ENCODE measurements at places on chromosomes 6 and 20.

DNA sequence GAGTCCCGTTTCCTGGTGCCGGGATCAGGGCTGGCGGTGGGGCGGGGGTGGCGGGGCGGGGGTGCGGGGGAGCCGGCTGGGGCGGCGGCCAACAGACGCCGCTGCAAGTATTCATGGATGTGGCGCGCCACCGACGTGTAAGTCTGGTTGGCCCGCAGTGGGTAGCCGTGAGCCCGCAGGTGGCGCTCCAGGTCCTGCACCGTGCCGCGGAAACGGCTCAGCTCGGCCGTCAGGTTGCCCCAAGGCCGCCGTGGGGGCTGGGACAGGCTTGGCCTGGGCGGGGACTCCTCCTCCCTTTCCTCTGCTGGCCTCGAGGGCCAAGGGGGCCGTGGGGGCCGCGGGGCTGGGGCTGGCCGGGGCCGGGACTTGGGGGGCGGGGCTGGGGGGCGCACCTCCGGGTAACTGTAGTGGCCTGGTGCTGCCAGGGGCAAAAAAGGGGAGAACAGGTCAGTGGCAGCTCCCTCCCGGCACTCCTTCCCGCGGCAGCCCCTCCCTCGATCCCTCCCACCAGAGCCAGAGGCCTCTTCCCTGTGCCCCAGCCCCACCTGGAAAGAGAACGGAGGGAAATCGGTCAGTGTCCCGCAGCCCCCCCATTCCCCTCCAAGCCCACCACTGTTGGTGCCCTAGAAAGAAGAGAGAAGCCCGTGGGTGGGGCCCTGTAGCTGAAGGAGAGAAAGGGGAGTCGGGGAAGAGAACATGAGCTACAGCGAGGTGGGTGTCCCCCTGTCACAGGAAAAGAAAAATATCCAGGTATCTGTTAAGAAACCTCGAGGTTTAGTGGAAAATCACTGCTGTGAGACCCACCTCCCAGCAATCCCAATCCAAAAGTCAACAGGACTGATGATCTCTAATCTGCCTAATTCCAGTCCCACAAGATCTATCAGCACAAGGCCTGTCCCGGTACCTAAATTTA lies 21.3 kb downstream of the TNXB start:
- DNase-seq, result no peak

GRCh38 chr6:17808609-17809008 lies 101.9 kb upstream of the NUP153 start:
- no peak for DNase-seq

- DNase-seq, result no peak
Measured at GRCh38 chr6:118377711-118378414, 170.2 kb upstream of the PLN start.

GRCh38 chr6:101776919-101777350 lies 383.4 kb downstream of the GRIK2 start:
- DNase-seq, result no peak

GRCh38 chr20:33733654-33734576 lies 2.1 kb downstream of the ZNF341 start:
- DNase-seq, result no peak

GRCh38 chr6:137754366-137754765 lies 112.7 kb upstream of the TNFAIP3 start:
- DNase-seq, result no peak

DNA sequence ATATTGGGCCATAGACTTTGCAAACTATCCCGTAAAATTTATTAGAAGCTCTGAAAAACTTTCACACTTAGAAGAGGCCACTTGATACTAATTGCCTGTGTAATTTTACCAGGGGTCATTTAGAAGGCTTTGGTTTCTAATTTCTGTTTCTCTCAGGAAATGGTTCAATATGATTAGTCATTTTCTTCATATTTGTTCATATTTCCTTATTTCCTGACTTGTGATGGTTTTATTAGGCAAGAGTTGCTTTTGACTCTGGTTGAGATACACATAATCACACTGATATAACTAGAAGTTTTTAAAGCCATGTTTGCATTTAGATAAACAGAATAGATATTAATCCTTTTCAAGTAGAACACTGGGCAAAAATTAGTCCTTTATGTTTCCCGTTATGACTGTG lies 11.8 kb upstream of the HBS1L start:
- DNase-seq, result no peak

DNA sequence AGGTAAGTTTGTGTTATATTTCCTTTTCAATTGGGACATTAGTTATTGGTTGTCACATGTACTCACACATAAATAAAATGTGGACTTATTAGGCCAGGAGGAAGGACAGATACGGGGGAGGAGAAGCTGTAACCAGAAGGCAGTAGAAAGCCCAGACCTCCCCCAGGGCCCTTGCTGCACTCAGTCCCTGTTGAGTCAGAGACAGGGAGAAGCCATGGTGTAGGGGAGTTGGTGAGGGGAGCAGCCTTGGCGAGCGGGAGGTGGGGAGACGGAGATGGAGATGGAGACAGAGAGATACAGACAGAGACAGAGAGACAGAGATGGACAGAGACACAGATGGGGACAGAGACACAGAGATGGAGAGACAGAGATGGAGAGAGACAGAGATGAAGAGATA lies 263.2 kb downstream of the DLL1 start:
- no peak for DNase-seq

DNA sequence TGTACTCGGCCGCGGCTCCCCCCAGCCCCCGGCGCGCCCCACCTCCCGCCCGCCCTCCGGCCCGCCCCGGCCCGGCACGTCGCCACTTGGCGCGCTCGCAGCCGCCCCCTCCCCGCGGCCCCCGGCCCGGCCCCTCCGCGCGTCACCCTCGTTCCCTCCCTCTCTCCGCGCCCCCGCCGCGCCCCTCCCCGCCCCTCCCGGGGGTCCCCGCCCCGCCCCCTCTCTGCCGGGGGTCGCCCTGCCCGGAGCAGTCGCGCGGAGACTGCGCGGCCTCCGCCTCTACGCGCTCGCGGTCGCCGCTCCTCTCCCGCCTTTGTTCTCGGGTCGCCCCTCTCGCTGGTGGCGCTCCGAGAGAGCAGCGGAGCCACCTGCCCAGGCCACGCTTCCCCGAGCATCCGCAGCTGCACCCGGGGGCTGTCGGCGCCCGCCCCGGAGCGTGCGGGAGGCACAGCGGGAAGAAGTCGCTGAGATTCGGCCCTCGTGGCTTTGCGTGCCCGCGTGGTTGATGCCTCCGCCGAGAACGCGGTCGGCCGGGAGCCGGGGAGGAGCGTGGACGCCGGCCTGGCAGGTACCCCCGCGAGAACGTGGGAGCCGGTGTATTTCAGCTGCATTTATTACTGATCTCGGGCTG lies at the start of gene PHF10:
Gene PHF10 (minus strand): TSS at position 7 of the 631 bp plus-strand sequence. CDS start 569 bp downstream, outside the sequence.
- DNase-seq, result peak; percentile 56

DNA sequence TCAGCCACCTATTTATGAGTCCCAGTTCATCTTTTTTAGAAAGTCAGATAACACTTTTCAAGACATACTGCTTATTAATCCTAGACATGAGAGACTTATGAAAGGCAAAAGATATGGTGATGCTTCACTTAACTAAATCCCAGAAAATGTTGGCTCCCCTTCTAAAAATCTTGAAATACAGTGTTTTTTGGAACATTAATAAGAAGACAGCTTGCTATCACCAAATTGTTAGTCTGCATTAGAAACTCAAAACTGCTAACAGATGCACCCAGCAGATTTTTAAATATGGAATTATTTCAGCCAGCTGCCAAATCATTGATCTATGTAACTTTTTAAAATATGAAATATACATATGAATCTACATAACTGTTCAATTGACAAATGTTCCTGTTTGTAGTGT lies 108.6 kb upstream of the TIAM2 start:
- DNase-seq, result no peak

GRCh38 chr6:148791372-148791771 lies 44.5 kb downstream of the UST start:
- DNase-seq, result no peak

DNA sequence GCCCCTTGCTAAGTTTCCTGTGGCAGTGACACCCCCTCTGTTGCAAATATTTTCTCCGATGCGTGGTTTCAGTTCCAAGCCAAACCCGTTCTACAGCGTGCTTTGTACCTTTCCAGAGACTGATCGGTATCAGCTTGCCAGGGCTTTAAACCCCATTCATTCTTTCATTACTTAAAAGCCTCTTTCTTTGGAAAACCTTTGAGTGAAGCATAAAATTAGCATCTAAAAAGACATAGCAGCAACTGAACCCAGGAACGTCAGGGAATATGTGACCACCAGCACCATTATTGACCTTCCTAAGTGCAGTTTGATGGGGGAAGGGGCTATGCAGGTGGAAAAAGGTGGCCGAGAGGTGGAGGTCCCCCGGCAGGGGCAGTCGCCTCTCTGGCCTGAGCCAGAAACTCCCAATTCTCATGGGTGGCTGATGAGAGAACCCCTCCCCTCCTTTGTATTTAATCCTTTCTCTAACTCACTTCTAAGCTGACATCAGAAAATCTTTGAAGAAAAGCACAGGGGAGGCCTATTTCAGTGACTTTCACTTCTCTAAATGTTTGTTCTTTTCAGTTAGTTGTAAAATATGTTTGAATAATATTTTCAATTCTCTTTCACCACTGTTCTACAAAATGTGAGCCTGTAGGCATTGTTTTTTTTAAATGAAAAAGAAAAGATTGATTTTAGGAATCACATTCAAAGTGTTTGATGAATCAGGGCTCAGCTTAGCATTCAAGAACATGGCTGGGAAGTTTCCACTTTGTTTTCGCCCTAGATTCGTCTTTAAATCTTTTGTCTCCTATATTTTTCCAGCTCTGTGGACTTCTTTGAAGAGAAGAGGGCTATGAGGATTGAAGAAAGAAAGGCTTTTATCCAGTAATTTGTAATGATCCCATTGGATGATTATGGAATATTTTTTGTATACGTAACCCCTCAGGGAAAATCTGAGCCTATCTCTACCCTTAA lies 89.2 kb downstream of the RSPH3 start:
- peak; percentile 48 for DNase-seq

DNA sequence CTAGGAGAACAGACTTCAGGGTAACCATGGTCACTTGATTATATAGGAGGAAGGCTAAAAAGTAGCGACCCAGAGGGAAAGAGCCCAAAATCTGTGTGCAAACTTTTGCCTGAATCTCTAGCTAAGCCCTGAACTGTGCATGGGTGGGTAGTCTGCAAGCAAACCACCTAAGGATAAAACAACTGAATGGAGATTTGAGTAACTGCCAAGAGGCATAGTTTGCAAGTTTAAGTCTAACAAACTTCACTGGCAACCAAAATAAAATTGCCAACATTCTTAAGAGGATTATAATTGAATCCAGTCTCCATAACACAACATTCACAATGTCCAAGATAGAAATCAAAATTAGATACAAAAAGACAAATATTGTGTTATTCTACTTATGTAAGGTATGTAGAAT lies 192.0 kb upstream of the PLN start:
- DNase-seq, result no peak

DNA sequence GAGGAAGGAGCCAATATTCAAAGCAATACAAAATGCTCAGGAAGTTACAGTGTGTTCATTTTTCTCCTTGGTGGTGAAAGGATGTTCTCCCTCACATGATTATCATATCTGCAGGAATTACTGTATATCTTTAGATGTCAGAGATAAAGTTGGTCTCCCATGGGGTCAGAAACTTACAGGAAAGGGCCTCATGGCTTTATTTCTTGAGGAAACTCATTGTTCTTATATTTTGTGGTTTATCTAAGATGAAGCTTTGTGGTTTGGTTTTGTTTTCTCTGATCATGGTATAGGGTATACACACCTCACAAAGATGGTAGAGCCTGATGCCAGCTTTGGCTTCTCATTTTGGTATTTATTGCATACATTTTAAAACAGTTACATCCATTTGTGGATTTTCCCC lies 100.5 kb upstream of the STXBP5 start:
- DNase-seq, result no peak

DNA sequence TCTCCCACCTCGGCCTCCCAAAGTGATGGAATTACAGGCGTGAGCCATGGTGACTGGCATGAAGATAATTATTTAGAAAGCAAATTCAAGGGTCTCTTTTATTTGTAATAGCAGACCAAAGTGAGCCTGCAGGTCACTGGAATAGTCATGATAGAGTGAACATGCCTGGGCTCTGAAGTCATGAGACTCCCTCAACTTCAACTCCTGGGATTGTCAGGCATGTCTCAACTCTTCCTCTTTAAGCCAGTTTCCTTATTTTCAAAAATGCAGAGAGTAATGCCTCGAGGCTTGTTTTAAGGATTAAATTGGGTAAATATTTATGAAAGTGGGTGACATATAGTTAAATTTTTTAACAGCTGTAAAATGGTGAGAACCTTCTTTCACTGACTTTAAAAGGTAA lies 22.7 kb upstream of the HECA start:
- DNase-seq, result no peak

- DNase-seq, result no peak
Measured at GRCh38 chr20:18529041-18529440, 21.3 kb downstream of the SEC23B start.

DNA sequence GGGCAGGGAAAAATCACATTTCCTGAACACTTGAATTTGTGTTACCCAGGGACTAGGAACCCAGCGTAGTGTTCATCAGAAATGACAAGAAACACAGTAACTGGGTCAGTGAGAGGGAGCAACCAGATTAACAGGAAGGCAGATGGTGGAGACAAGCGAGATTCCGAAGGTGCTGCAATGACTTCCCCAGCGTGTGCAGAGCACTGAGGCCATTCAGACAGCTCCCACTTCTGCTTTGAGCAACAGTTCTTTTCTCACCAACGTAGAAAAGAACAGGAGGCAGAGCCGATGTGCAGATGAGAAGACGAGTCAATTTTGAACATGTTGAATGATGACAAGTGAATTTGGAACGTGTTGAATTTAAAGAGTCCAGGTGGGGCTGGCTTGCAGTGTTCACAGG lies 63.1 kb upstream of the IFNGR1 start:
- no peak for DNase-seq

DNA sequence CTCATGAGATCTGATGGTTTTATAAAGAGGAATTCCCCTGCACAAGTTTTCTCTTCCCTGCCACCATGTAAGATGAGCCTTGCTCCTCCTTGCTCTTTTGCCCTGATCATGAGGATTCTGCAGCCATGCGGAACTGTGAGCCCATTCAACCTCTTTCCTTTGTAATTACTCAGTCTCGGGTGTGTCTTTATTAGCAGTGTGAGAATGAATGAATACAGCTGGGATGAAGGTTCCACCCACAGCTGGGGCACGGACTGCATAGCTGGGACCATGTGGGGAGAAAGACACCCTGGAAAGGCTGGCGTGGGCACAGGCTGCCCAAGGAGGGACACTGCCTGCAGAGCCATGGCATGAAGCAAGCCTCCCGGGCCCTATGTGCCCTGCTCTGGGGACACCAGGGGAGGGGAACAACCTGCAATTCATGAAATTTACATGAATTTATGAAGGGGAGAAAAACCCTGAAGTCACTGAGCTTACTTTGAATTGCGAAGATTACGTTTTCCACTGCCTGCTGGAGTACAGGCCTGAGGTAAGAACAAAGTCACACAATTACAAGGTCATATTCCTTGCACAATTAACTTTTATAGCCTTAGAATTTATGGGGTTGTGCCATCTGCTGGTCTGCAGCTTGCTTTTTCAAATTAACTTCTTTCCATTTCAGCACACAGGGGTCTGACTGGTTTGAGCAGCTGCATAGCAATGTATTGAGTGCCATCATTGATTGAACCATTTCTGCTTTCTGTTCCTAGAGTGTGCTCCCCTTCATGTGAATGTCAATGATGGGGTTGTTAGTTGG lies 46.2 kb downstream of the SLC22A1 start:
- DNase-seq, result peak; percentile 25

Measured in right renal pelvis (tissue), 4 donors.